ENCODE measurements at places on chromosomes 11 and 22.

DNA sequence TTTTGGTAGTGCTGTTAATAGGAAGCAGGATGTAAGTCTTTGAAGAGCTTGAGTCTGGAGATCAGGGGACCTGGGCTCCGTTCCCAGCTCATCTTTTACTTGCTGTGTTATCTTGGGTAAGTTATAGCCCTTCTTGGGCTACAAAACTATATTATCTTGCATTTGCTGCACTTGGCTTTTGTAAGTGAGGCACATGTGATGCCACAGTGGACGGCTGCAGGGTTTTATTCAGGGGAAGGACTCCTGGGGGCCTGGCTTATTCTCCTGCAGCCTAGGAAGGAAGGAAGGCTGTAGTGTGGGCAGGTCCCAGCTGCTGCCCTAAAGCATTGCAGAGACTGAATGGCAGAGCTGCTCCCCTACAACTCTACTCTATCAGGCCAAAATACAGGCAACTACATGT is 6.4 kb downstream of the CD82 start:
- no peak for DNase-seq

GRCh38 chr11:129721685-129722084 is 94.0 kb upstream of the TMEM45B start:
- DNase-seq: no peak

GRCh38 chr11:45683271-45684058 is 18.0 kb upstream of the CHST1 start:
- no peak for DNase-seq

GRCh38 chr11:66800720-66801428 is 42.4 kb upstream of the RCE1 start:
- DNase-seq: no peak

DNA sequence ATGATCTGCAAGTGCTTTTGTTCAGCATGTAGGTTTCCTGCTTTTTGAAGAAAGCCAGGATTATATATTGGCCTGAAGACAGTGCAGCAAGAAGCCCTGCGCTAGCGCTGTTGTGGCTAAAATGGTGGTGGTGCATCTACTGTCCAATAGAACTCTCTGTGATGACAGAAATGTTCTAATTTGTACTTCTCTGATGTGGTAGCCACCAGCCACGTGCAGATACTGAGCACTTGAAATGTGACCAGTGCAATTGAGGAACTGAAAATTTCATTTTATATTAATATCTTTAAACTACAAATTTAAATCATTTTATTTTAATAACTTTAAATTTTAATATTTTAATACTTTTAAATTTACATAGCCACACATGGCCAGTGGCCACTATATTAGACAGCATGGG is 73.0 kb upstream of the PAX6 start:
- no peak for DNase-seq

DNA sequence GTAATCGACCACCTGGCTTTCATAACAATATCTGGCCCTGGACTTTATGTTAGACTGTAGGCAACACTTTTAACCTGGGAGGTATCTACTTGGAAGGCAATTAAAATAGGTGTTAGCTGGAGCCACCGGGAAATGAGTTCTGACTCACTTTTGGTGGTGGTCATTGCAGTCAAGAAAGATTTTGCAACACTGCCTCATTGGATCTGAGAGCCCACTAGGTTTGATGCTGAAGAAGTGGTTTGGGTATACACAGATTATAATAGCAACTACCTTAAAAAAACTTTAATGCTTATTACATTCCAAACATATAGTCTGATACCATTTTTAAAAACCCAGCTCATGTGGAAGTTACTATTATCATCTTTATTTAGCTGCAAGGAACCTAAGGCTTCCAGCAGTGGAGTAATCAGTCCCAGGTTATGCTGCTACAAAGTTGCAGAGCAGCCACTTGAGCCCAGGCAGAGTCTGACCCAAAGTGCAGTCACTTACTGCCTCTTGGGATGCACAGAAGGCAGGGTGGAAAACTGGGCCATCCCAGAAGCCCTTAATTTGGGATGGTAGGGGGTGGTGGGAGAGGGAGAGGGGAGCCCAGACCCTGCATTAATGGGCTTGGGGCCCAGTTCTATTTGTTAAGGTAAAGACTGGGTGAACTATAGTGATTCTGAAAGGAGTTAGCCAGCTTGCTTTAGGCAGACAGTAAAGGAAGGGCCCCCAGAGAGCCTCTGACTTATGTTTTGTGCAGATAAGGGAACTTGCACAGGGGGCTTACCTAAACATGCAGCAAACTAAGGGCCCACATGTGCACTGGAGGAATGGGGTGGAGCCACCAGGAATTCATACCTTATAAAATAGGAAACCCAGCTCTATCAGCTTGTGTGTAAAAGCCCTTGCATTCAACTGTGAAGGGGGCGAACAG is 149.4 kb downstream of the SNX19 start:
- DNase-seq: no peak

- peak; percentile 52 for DNase-seq
Observed at GRCh38 chr11:69463181-69463994, 18.1 kb upstream of the LINC01488 start.

DNA sequence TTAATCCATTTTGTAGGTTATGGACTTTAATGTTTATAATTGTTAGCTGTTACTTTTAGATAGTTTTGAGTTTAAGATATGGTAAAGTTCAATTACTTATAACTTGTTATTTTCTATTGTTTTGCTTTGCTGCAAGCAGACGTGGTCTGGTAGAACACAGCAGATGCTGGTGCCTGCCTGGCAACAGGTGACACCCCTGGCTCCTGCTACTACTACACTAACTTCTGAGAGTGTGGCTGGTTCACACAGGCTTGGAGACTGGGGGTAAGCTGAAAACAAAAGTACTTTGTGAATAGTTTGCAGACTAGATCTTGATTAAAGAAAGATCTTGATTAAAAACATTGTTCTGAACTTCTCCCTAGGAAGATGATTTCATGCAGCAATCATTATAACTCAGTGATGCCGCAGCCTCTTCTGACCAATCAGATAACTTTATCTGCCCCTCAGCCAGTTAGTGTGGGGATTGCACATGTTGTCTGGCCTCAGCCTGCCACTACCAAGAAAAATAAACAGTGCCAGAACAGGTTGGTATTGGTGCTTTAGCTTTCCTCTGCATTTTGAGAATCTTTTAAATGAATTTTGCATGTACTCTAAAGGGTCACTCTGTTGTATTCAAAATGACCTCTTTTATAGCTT is 90.4 kb downstream of the HIPK3 start:
- DNase-seq: no peak

DNA sequence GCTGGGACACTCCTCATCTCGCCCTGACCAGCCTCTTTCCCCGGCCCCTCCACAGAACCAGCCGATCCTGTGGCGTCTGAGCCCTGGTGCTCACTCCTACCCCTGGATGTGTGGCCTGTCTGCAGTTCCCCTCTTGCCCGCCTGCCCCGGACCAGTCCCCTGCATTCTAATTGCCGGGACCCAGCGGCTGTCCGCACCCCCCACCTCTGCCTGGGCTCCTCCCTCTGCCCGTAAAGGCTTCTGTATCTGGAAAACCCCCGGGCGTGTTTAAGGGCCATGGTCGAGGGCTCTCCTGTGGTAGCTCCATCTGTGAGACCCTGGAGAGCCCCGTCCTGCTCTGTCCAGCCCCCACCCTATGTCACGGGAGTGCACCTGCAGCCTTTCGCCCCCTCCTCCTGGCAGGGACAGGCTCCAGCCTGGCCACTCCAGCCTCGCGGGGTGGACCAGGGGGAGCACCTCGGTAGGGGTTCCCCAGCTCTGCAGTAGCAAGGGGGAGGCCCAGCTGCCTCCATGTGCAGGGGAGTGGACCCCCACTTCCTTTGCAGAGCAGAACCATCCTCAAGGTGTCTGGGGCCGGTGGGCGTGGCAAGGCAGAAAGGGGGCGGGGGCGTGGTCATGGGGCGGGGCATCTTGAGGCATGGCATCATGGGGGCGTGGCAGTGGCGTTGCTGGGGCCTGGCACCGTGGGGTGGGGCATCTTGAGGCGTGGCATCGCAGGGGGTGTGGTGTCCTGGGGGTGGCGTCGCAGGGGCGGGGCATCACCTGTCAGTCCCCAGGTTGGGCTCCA is 430.4 kb downstream of the TBC1D22A start:
- no peak for DNase-seq

DNA sequence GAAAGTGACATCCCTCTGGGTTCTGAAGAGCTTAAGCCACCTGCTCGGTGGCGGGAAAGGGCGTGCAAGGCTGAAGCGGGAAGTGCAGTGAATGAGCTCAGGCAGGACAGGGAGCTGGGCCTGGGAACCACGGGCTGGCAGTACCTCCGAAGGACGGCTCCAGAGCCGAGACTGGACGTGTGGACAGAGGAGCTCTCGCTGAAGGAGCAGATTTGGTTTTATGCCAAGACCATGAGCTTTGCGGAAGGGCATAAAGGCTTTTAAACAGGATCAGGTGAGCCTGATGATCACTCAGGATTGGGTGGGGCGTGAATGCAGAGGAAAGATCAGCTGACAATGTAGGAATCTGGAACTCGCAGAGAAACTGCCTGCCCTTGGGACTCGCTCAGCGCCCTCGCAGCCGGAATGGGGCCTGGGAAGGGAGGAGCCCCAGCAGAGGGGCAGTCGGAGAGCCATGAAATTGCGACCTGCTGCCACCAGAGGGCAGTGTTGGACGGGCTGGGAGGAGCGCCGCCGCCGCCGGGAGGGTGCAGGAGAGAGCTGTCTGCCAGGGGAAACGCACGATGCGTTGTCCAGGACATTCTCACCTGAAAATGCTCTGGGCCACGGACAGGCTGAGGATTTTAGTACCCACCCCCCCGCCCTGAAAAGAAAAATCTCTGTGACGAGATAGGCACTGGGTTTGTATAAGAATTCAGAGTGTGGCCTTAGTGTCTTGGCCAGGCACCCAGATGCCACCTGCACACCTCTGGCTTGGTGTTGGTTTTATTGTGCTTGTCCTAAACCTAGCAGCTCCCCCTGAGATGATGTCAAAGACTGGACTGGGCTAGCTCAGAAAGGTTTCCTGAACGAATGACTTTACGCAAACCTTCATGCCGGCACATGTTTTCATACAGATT is 324.4 kb downstream of the NTM start:
- DNase-seq: peak; percentile 78

DNA sequence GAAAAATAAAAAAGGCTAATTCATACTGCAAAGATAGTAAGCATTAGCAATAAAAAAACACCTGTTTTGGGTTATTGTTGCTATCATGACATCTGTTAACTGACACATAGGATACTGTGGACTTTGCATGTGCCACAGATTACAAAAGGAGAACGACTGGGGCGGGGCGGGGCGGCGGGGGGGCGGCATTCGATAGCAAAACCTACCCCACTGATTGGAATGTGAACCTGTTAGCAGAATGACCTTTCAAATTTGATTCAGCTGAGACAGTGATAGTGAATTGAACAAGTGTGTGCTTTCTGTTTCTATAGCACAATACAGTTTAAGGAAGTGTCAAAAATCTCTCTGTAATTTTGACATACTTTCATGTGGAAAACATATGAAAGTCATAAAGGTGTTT is 14.9 kb downstream of the MMP20 start:
- DNase-seq: no peak

GRCh38 chr11:57214098-57214417 is 23.0 kb downstream of the APLNR start:
- peak; percentile 12 for DNase-seq

DNA sequence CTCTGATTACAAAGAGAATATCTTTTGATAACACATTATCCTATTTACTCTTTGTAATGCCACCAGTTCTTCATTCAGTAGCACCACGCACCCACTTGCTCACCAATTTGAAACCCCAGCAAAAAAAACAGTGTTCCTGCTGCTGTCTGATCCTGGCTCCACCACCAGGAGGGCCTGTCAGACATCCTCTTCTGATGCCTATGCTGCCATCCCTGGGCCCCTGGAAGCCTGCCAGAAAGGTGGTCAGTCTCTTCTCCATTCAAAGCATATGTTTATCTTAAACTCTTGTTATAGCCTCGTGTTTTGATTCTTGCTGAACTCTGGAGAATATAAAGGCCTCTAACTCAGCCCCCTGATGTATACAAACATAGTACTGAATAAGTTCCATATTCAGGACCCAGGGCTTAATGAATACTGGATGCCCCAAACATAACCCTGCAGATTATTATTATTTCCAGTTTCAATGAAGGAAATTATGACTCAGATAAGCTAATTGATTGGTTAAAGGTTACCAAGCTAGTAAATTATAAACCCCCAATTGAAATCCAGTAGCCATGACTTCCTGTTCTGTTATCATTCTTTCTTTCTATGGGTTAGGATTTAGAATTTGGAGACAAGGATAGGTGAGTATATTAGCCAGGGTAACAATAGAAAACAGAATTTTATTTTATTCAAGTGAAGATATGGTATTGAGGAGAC is 116.7 kb downstream of the NTM start:
- DNase-seq: no peak

DNA sequence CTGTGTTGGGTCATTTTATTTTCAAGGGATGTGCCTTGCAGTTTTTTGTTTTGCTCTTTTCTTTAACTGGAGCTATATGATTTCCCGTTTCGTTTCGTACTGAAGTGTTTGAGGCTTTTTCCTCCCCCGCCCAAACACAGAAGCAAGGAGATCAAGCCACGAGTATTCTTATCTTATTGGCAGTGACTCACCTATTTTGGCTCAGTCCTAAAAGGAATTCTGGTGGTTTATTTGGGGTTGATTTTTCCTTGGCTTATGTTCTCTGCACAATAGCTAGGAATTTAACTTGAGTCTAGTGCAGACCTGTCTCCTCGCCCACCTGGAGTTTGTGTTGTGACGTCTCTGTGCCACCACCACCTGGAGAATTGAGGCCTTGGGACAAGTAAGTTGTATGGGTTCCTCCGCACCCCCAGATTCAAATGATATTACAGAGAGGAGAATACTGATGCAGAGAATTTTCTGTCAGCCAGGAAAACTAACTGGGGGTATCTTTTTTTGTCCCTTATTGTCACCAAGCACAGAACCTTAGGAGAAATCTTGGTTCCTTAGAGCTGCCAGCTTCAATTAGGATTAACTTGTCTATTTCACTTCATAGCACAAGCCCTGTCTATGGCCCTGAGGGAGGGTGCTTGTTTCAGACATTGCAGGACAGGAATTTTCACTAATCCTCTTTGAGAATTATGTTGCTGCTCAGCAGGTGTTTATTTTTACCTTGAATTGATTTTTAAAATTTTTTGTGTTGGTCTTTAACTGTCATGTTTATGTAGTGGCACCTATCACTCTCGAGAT is 90.4 kb upstream of the BIRC3 start:
- no peak for DNase-seq

DNA sequence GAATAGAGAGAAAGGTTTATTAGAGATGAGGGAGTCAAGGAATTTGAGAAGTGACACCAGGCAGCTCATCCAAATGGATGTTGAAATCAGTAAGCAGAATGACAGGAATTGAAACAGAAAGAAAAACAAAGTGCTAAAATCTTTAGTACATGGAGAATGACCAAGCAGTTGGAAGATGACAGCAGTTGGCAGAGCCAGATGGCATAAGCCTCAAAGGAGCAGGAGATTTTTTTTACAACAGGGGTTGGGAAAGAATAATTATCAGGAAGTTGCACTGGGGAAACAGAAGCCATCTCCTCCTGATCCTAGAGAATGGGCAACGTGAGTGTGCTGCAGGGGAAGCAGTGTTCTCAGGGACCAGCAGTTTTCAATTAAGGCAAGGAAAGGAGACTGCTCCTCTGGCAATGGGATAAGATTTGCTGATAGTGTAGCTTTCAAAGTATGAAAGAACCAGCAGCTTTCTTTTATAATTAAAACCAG is 28.9 kb downstream of the RAB39A start:
- peak; percentile 49 for DNase-seq

GRCh38 chr11:18005376-18006129 is 7.3 kb downstream of the SERGEF start:
- DNase-seq: no peak

GRCh38 chr22:46405901-46406300 is 70.4 kb downstream of the TRMU start:
- DNase-seq: no peak
